NCI-H345 (cell line): ENCODE measurements at places on chromosomes 3 and 15.

DNA sequence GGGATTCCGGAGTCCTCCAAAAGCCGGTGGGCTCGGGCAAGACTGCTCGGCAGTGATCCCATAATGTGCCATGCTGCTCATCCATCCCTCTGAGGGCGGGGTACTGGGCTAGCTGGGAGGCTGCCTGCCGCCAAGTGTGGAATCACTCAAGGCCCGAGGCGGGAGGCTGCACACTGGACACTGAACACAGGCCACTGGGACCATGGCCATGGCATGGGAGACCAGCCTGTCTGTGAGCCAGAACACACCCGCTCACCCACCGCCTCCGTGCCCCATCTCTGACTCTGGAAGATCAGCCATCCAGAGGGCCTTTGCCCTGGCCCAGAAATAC is 1.4 kb downstream of the C3orf22 start:
- no peak for DNase-seq

- no peak for DNase-seq
Measured at GRCh38 chr3:64259636-64260035, 34.4 kb upstream of the PRICKLE2 start.

GRCh38 chr3:150763841-150764483 is 993 bp upstream of the SIAH2 start:
- no peak for DNase-seq

GRCh38 chr15:85692321-85692720 is 102.4 kb downstream of the KLHL25 start:
- no peak for DNase-seq

DNA sequence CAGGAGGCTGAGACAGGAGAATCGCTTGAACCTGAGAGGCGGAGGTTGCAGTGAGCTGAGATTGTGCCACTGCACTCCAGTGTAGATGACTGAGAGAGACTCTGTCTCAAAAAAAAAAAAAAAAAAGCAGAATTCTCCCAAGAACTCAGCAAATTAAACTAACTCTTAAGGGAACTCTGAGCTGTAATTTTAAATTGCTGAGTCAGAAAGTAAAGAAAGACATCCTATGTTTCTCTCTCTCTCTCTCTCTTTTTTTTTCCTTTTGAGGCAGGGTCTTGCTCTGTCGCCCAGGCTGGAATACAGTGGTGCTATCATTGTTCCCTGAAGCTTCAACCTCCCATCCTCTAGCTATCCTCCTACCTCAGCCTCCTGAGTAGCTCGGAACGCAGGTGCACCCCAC is 20.0 kb upstream of the PHC3 start:
- DNase-seq: no peak

DNA sequence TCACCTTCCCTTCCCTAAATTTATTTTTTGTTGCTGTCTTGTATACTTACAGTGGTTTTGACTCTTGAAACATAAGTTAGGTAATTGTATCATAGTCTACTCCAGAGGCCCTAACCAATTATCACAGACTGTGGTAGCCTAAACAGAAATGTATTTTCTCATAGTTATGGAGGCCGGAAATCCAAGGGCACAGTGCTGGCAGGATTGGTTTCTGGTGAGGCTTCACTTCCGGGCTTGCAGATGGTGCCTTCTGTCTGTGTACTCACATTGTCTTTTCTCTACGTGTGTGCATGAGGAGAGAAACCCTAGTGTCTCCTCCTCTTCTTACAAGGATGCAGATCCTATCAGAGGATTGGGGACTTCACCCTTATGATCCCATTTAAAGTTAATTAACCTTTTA is 290.2 kb upstream of the KCNMB2 start:
- DNase-seq: peak; percentile 45
